Dermis blood vessel endothelial cell (primary cell): ENCODE measurements at places on chromosomes 7 and 10. TPM values are rescaled to one million over a fixed set of nuclear protein-coding genes. Genes with fewer than 3 reads are reported as not detected.

Gene TAS2R41
- not detected in 2 replicates for total RNA-seq

Gene KIF5B
- total RNA-seq: 155 and 227 TPM in 2 replicates

Gene TCAF1
- total RNA-seq: 59.4 and 75.6 TPM in 2 replicates

Gene KCNIP2
- total RNA-seq: 0.85 TPM in 1 of 2 replicates, not detected in the other

Gene MCM10
- total RNA-seq: 6.3 and 19.5 TPM in 2 replicates
